ENCODE measurements at places on chromosomes 13 and 19.
A peak's percentile ranks its signal among the peaks of the same experiment; 100 is the strongest.

GRCh38 chr13:39586151-39586550 lies 16.8 kb downstream of the LHFPL6 start:
- no peak for DNase-seq

- no peak for DNase-seq
Measured at GRCh38 chr19:16564842-16565241, 7.4 kb downstream of the SLC35E1 start.

GRCh38 chr13:40922437-40923040 lies 96.6 kb downstream of the ELF1 start:
- no peak for DNase-seq

- no peak for DNase-seq
Measured at GRCh38 chr13:113229791-113230190, 20.4 kb downstream of the CUL4A start.

DNA sequence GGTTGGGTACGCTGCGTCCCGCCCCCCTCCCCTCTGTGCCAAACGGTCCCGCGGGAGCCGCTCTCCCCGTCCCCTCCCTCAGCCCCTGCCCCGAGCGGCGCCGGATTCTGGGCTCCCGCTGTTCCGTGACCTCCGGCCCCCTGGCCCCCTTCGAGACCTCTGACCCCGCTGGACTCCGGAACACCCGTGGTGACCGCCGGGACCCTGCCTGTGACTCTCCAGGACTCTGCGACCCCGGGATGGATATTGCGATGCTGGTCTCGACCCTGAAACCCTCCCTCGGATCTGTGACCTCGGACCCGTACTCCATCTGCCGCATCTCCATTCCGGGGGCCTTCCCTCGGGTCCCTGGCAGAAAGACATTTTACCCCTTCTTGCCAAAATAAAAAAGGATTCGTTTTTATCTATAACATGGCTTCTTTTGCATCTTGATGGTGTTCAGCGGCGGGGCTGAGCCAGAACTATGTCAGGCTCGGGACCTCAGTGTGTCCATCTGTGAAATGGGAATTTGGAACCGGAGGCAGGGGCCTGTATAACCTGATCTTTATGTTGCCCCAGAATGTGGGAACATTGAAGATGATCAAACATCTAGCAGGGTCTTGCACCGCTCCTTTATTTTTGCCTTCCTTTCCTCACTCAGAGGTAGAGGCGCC lies 654 bp upstream of the MEGF8 start:
- DNase-seq: no peak

- no peak for DNase-seq
Measured at GRCh38 chr13:98187155-98187964, 10.3 kb upstream of the RNF113B start.

DNA sequence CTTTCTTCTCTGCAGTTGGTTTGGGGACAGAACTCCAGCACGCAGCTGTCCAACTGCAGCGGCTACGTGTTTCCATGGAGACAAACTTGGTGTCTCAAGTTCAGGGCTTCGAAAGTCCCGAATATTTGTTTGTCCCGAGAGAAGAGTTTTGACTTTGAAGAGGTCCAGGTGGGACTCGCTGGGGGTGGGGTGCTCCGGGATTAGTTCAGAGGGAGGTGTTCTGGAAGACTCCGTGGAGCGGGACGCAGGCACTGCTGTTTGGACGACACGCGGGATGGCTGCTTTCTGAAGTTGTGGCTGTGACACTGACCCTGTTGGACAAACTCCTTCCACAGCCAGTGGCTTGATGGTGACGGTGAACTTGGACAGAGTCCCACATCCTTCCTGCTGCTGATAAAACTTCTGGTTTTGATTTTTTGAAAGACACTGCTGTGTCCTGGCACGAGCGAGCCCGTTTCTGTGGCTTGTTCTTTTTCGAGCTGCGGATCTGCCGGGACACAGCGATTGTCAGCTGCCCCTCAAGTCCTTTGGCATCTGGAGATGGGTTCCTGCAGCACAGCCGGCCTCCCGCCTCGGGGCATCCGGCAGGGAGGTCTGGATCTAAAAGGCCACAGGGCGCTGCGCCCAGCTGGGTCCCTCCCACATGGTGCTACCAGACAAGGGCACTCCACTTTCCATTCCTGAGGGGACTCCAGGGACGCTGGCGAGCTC lies 15.9 kb upstream of the RANBP3 start:
- DNase-seq: peak; percentile 56

GRCh38 chr13:40158218-40158617 lies 502.8 kb downstream of the COG6 start:
- peak; percentile 24 for DNase-seq

DNA sequence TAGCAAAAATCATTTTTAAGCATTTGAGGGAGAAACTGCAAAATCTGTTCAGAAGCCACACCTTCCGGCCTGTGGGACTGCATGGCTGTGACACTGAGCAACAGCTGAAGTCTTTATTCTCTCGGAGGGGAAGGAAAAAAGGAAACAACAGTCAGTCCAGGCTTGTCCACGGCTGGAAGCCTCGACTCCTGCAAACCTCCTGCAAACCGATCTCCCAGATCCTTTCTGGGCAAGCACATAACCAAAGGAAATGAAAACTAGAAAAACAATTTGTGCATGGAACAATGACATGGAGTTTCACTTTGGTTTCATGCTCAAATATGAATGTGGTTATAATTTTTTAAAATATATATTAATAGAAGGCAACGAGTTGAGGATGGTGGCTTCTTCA lies 1.0 kb downstream of the COL4A1 start:
- DNase-seq: peak; percentile 6

- no peak for DNase-seq
Measured at GRCh38 chr19:33868076-33868735, 71.5 kb downstream of the KCTD15 start.
